Vagina (tissue), 2 donors: ENCODE measurements at places on chromosomes 4 and X.

DNA sequence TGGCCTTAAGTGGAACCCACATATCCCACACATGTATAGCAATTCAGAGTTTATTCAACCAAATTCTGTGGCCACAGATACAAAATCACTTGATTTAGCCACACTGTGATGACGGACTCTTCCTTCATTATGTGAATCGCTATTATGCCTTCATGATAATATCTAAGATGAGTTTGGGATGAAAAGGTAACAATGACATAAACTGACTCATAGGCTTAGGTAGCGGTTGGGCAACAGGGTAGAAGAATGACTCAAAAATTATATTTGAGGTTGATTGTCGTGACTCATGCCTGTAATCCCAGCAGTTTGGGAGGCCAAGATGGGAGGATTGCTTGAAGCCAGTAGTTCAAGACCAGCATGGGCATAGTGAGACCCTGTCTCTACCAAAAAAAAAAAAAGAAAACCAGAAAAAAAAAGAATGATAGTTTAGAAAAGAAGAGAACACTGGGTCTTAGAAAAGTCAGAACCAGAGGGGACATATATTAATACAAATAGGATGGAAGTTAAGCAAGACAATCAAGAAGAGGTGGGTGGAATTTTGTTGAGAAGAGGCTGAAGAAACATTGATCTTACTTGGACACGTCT is 70.4 kb upstream of the USP9X start:
- no peak for DNase-seq

DNA sequence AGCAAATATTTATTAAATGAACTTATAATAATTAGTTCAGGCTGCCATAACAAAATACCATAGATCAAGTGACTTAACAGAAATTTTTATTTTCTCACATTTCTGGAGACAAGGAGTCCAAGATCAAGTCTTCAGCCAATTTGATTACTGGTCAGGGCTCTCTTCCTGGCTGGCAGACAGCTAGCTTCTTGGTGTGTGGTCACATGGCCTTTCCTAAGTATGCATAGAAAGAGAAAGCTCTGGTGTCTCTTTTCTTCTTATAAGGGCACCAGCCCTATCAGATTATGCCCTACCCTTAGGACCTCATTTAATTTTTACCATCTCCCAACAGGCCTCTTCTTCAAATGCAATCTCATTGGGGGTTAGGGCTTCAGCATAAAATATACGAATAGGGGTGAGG is 438.5 kb upstream of the INTU start:
- no peak for DNase-seq

- no peak for DNase-seq
Measured at GRCh38 chr4:147616849-147617172, 386 bp upstream of the TMEM184C start.

GRCh38 chr4:180335566-180335965 is 1907.6 kb upstream of the TENM3 start:
- DNase-seq: no peak

DNA sequence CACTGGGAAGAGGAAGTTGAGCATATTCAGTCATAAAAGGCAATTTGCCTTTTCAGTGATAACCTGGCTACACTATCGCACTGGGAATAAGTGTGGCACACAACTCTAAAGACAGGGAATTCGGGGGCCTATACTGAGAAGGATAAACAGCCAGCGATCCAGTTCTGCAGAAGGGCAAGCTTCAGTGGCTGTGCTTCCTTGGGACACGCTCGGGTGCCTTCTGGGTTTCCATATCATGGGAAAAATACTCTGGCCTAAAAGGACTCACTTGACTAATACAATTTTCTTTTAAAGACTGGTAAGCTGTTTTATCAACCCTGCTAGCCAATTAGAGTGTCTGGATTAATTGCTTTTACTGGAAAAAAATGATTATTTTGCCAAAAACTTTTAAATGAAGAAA is 58.5 kb downstream of the TENM3 start:
- no peak for DNase-seq

DNA sequence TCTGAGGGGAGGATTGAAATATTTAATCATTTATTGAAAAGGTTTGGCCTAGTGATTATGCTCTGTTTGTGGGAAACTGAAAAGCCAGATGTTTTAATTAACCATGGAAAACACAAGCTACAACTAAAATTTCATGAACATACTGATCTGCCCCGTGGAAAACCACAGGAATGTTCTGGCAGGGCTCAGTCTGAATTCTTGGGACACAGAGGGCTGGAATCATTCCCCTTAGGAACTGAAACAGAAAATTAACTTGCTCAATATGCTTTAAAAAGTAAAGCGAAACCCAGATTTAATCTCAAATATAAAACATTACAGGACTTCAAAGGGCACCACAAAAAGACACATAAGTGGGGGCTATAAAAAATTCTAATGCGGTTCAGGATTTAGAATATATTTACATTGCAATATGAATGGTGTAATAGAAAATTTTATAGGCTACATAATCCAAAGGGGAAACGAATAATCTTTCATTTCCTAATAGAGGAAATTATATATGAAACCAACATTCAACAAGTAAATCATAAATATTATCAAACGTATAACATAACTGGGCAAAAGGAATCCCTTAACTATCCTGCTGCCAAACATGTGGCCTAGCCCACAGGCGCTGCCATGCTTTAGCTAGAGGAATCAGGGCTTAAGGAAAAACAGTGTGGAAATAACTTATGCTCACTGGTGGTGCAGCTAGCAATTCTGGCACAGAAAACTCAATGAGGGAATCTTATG is 70.9 kb downstream of the APBB2 start:
- DNase-seq: no peak

GRCh38 chr4:120209706-120210105 is 143.1 kb upstream of the MAD2L1 start:
- DNase-seq: no peak

- DNase-seq: no peak
Measured at GRCh38 chr4:127081041-127081440, 551.7 kb upstream of the INTU start.

- no peak for DNase-seq
Measured at GRCh38 chr4:37977471-37978247, 17.5 kb downstream of the PTTG2 start.

- DNase-seq: no peak
Measured at GRCh38 chr4:127155116-127155515, 477.6 kb upstream of the INTU start.

DNA sequence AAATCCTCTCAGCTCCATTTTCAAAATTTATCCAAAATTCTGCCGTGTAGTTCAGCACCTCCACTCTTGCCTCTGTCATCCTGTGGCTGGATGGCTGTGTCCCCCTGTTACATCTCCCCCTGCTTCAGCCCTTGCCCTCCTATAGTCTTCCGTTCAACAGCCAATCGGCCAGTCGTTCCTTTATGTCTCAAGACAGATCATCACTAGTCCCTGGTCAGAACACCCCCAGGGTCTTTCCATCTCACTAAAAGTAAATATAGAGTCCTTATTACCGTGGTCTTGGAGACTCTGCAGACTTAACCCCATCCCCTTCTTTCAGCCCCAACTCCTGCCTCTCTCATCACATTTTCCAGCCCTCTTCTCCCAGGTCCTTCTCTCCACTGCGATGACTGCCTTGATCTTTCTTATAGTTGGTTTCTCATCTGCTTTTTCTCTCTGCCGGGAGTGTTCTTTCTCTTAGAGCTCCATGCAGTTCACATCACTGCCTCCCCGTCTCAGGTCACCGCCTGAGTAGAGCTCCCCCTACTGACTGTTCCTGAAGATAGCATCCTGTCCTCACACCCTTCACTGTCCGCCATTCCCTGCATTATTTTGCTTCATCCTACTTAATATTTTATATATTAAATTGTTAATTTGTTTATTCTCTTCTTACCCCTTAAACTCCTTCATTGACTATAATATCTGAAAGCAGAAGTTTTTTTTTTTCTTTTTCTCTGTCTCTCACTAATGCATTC is 736.9 kb upstream of the MAGEB2 start:
- no peak for DNase-seq

DNA sequence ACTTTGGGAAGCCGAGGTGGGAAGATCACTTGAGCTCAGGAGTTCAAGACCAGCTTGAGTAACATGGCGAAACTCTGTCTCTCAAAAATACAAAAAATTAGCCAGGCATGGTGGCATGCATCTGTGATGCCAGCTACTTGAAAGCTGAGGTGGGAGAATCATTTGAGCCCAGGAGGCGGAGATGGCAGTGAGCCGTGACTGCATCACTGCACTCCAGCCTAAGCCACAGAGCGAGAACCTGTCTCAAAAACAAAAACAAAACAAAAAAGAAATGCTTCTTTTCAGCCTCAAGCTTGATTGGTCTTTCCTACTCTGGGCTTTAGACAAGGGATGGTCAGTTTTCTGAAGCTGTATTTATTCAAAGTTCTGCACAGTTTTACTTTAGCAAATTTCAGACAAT is 15.8 kb upstream of the DHRSX start:
- DNase-seq: no peak

DNA sequence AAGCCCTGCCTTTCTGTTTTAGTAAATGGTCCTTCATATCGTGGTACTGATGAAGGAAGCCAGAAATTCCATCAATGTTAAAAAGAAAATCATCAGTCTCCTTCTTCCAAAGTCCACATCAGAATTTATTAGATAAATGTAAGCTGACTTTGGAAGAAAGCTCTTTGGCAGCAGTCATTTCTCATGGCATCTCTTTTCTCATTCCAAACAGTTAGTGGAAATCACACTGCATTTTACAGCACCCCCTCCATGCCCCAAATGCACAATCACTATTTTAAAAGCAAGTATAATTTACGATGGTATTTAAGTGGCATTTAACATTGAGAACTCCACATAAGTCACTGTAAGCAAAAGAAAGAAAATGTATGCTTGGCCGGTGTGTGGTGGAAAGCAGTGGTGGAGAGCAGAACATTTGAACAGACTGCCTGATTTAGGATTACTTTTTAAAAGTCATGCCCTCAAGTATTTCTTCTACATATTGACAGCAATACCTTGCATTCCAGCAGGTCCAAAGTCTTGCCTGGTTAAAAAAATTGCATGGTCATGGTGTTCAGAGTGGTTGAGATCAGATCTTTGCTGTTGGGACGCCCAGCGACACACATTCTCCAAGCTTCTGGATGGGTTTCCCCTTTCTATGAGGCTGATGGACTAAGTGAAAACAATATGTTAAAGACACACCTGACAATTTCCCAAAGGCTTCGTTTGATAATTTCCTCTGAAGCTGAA is 248.6 kb downstream of the ADAMTS3 start:
- DNase-seq: no peak

GRCh38 chr4:26048378-26048882 is 134.4 kb downstream of the SMIM20 start:
- no peak for DNase-seq

GRCh38 chr4:26999689-27000088 is 139.0 kb downstream of the STIM2 start:
- DNase-seq: no peak

GRCh38 chrX:142233400-142233799 is 28.3 kb upstream of the MAGEC2 start:
- DNase-seq: no peak

DNA sequence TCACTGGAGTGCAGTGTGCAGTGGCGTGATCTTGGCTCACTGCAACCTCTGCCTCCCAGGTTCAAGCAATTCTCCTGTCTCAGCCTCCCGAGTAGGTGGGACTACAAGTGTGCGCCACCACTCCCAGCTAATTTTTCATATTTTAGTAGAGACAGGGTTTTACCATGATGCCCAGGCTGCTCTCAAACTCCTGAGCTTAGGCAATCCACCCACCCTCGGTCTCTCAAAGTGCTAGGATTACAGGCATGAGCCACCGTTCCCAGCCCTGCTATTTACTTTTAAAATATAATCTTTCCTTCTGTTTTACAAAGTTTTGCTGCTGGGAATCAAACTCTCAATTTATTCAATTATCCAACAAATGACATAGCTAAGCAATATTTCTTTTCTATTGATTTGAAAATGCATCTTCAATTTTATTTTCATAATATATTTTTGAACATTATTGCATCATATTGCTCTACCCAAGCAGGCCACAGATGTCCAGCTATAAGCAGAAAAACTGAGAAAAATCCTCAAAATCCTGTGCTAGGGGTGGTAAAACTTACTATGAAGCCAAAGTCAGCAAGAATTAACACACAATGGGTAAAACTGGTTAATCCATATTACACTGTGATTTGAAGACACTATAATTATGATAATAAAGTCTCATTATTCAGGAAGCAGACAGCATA is 5.2 kb downstream of the TIFA start:
- no peak for DNase-seq

- no peak for DNase-seq
Measured at GRCh38 chrX:10133980-10134676, 22.6 kb upstream of the CLCN4 start.

DNA sequence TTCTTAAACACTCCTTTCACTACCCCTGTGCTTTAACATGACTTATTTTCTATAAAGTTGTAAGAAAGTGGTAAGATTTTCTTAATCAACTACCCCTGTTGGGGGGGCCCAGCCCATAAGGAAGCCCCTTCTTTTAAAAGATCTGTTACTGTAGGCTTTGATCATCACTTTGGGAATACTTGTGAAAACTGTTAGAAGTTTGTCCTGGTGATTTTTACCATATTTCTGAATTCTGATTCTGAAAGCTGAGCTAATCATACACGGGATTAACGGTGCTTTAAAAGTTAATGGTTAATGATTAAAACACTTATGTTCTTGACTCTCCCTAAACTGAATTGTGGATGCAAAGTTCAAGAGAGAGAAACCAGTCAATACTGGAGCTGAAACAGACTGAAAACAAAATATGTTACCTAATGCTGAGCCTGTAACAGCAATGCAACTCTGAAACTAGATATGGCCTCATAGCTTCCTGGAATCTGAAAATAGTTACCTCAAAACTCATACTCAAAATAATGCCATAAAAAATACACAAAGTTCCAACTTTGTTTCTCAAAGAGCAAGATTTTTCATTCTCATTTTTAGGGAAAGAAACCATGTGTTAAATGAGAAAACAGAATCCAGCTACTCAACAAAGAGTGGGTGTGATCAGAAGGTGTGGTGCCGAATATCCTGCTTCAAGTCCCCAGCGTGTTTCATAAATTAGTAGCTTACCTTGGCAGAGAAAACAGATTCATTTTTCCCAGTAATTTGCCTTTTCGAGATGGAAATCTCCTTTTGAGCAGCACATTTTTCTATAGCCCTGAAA is 31.6 kb downstream of the ADH7 start:
- DNase-seq: no peak

DNA sequence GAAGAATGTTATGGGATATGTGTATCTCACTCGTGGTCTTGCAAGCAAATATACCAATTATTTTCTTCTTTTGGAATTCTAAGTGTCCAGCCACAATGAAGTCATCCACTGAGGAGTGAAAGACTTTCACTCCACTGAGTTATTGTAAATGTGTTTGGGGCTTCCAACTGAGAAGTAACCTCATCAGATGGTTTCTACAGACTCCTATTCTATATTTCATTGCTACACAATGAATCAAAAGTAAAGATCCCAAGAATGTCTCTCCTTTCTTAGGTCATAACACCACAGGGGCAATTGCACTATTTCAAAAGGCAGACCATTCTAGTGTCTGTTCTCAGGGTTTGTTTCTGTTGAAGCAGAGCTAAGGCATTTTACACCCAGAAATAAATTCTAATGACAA is 12.3 kb upstream of the VCX2 start:
- no peak for DNase-seq

GRCh38 chr4:140617499-140618248 is 48.9 kb upstream of the UCP1 start:
- DNase-seq: no peak

GRCh38 chr4:46992338-46992737 is 1.0 kb downstream of the GABRA4 start:
- no peak for DNase-seq

- no peak for DNase-seq
Measured at GRCh38 chr4:173935622-173936405, 347.7 kb downstream of the FBXO8 start.

GRCh38 chr4:62077406-62077805 is 877.3 kb downstream of the ADGRL3 start:
- no peak for DNase-seq
